Esophagus squamous epithelium (tissue), 5 donors: ENCODE measurements at places on chromosomes 11 and 22. TPM values are rescaled to one million over a fixed set of nuclear protein-coding genes. Genes with fewer than 3 reads are reported as not detected.

DNA sequence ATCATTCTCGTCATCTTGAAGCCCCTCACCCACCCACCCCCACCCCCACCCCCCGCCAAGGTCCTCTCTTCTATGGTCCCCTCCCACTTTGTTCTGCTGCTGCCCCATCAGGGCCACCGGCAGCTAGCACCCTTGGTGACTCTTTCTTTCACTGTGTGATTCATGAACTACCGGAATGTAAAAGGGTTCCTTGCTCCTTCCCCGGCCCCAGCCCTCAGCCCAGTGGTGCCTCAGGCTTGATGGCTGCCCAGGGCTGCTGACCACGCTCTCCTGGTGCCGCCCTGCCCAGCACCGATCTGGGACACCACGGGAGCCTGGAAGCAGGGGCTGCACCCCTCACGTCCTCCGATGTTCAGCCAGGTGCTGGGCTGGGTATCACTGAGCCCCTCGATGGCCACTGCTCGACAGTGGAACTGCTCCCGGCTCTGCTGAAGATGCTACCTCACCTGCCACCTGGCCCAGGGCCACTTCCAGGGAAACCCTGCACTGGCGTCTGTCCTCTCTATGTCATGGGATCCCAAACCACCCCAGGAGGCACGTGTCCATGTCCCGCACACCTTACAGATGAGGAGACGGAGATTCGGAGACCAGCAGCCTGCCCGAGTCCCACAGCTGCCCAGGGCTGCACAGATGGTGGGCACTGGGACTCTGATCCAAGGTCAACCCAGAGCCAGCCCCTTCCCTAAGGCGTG is 39.7 kb downstream of the IGLL5 start:
- no peak for DNase-seq

DNA sequence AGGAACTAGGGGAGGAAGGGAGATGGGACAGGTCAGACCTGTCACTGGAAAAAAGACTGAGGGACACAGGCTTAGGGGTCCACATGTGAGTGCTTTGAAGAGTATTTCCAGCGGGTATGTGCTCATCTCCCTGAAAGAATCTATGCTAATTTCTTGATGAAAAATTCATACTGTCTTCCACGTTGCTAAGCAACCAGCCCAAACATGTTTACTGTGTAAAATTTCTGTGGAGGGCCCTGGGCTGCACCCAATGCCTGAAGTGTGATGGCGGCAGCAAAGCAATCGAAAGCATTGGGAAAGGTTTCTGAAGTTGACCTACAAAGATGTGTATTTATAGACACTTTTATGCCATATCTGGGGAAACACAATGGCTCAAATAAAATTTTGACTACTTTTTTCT is 7.4 kb downstream of the SYT13 start:
- DNase-seq = no peak

GRCh38 chr22:30187529-30188407 is 58.8 kb downstream of the LIF start:
- no peak for DNase-seq

GRCh38 chr11:28636033-28636432 is 527.8 kb downstream of the METTL15 start:
- no peak for DNase-seq

DNA sequence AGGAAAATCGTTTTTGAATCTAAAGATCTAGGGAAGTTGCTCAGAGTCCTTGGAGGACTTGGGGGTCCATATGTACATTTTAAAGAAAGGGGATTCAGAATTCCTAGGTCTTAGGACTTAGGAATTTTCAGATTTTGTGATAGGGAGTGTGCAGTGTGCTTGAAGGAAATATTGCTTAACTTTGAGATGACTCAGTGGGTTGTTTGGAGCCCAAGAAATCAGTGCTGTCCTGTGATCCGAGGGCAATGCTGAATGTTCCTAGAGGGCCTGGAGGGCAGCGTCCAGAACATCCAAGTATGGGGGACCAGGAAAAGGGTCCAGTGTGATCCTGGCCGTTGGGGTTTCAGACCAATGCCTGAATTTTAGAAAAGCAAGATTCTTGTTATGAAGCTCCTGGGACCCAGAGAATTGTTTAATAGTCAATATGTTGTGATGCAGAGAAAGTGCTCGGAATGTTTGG is 3.1 kb upstream of the IGF2 start:
- DNase-seq = no peak

GRCh38 chr22:39135092-39135896 is 17.2 kb downstream of the CBX7 start:
- no peak for DNase-seq

DNA sequence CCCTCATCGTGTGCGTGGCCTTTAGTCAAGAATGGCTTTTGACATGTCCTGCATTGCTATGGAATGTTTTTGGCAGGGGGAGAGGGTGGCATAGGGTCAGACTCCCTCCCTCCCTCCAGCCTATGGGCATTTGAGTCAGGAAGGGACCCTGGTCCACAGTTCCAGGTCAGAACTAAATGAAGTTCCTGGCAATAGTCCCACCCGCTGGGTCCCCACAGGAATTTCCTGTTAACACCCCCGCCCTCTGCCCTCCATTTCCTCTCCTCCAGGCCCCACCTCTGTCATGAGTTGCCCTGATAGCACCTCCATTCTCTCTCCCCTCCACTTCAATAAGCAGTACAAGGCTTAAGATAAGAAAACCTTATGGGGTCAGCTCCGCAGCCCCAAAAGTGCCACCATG is 40.8 kb upstream of the LMO2 start:
- DNase-seq = no peak

DNA sequence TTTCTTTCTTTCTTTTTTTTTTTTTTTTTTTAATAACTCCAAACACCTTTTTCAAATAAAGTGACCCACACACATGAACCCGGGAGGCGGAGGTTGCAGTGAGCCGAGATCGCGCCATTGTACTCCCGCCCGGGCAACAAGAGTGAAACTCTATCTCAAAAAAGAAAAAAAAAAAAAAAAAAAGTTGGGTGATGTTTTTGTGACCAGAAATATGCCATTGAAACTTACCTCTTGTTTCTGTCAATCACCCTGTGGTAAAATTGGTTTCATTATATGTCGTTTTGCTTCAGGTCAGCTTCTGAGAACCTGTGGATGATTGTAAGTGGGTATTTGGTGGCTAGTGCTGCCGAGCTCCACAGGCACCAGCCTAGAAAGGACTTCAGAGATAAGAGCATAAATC is 238.8 kb downstream of the TBC1D22A start:
- no peak for DNase-seq

DNA sequence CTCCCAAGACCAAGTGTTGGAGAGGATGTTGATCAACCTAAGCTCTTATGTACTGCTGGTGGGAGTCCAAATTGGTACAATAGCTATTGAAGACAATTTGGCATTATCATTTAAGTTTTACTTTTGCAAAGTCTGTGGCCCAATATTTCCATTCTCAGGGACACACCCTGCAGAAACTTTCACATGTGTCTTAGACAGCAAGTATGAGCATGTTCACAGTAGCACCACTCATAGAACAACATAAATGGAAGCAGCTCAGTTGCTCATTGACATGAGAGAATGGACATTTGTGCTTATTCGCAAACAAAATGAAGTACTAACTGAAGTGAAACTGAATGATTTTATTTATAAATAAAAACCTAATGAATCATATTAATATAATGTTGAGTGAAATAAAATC is 135.5 kb downstream of the NOX4 start:
- no peak for DNase-seq

- DNase-seq = no peak
Measured at GRCh38 chr22:39690881-39691605, 120.5 kb downstream of the CACNA1I start.

DNA sequence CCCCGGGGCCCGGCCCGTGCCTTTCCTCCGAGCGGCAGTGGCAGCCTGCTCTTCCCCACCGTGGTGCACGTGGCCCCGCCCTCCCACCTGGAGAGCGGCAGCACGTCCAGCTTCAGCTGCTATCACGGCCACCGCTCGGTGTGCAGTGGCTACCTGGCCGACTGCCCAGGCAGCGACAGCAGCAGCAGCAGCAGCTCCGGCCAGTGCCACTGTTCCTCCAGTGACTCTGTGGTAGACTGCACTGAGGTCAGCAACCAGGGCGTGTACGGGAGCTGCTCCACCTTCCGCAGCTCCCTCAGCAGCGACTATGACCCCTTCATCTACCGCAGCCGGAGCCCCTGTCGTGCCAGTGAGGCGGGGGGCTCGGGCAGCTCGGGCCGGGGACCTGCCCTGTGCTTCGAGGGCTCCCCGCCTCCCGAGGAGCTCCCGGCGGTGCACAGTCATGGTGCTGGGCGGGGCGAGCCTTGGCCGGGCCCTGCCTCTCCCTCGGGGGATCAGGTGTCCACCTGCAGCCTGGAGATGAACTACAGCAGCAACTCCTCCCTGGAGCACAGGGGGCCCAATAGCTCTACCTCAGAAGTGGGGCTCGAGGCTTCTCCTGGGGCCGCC is 11.9 kb downstream of the C22orf31 start:
- no peak for DNase-seq

- no peak for DNase-seq
Measured at GRCh38 chr22:43627485-43628213, 184.5 kb downstream of the EFCAB6 start.

Gene KCNK7
- 5.5 TPM for total RNA-seq

Gene OR2D2
- not detected for total RNA-seq

Gene TPBGL
- 0.09 TPM for total RNA-seq

Gene IGLL5
- not detected for total RNA-seq

Gene GLB1L2
- 4.3 TPM for total RNA-seq

Gene CCND1
- total RNA-seq = 190 TPM

Gene GP1BB
- total RNA-seq = 40.0 TPM
